ENCODE measurements at places on chromosomes 6 and 20.

GRCh38 chr20:44467289-44467883, 8.3 kb upstream of the TTPAL start:
- DNase-seq, result no peak

GRCh38 chr6:50998905-50999304, 180.2 kb downstream of the TFAP2B start:
- DNase-seq, result no peak

- DNase-seq, result no peak
Observed at GRCh38 chr6:136499370-136499769, 50.9 kb downstream of the MAP7 start.

- DNase-seq, result no peak
Observed at GRCh38 chr6:138107752-138108592, 753 bp upstream of the PERP start.

- no peak for DNase-seq
Observed at GRCh38 chr20:37354210-37355195, 8.6 kb downstream of the SRC start.

GRCh38 chr6:123804014-123804786, 535 bp downstream of the NKAIN2 start:
- DNase-seq, result no peak

GRCh38 chr6:83417880-83418663, 12.8 kb downstream of the ME1 start:
- DNase-seq, result peak; percentile 26

GRCh38 chr6:131730264-131730663, 19.4 kb upstream of the CTAGE9 start:
- DNase-seq, result no peak

- DNase-seq, result no peak
Observed at GRCh38 chr6:119076576-119077390, 1.7 kb downstream of the FAM184A start.

DNA sequence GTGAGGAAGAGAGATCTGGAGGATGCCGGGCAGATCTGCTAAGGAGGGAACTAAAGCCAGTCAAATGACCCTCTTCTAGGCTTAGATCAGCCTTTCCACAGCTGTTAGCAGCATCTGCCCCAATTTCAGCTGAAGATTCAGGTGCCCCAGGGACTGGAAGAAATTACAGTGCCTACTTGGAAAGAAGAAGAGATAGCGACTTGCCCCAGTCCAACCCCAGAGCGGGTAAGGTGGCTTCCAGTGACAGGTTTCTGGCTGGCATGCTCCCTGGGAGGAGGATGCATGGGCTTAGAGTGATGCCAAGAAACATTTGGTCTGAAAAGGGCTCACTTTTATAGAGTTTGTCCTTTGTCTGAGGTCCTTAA, 620 bp downstream of the TJAP1 start:
- DNase-seq, result no peak

GRCh38 chr20:22472447-22473100, 111.8 kb downstream of the FOXA2 start:
- DNase-seq, result no peak

- no peak for DNase-seq
Observed at GRCh38 chr20:46341074-46342009, 33.0 kb upstream of the CDH22 start.
